ENCODE measurements at places on chromosomes 5 and 9.

- DNase-seq = no peak
Measured at GRCh38 chr5:43275391-43275790, 37.8 kb downstream of the HMGCS1 start.

DNA sequence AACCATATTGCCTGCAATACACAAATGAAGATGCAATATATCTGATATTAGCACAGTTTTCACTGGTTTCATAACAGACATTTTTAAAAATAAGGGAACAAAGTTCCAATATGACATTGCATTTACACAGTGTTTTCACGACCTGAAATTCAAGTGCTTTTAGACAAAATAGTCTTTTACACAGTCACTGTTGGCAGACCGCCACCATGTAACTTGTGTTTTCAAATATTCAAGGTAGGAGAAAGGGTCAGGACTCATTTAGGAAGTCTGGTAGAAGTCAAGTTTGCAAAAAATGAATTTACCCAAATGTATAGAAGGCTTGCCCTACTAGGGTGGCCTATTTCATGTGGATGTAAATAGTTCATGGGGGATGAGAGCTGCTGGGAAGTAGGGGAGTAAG is 98.1 kb upstream of the TAS2R1 start:
- no peak for DNase-seq

DNA sequence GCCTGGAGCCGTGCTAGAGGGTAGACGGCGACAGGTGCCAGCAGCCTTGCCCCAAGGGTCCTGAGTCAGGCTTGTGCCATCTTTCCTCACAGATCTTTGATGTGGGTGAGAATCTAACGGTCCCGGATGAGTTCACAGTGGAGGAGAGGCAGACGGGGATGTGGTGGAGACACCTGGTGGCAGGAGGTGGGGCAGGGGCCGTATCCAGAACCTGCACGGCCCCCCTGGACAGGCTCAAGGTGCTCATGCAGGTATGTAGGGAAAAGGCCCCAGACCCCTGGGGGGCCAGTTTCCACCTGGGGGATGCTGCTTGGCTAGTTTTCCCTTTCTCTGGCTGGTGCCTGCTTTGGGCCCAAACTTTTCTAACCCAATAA is 24.0 kb downstream of the PTGES2 start:
- no peak for DNase-seq

- DNase-seq = no peak
Measured at GRCh38 chr5:140312791-140313189, 9.9 kb upstream of the PFDN1 start.

GRCh38 chr5:11037941-11038340 is 276.9 kb upstream of the DAP start:
- no peak for DNase-seq

- DNase-seq = no peak
Measured at GRCh38 chr9:136147038-136147889, 28.6 kb upstream of the TMEM250 start.

DNA sequence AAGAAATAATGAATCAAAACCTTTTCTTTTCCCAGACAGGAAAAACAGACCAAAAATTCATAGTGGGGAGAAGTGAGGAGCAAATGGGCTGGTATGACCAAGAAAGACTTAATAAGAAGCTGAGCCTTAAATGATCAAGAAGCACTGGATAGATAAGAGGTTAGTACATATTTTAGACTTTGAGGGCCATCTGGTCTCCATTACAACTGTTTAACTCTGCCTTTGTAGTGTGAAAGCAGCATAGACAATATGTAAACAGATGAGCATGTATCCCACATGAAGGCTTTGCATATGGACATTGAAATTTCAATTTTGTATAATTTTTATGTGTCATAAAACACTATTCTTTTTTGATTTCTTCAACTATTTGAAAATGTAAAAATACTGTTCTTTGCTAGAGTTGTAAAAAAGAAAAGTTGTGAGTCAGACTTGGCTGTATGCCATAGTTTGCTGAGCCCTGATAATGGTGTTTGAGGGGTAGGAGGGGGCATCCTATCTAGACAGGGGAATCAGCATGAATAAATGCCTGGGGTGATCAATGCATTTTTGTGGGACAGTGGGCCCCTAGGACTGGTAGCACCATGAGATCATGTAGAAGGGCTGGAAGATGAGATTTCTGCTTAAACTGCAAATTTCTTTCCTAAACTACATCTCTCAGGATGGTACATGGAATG is 91.8 kb upstream of the GPR151 start:
- no peak for DNase-seq

GRCh38 chr5:55997742-55998351 is 3.1 kb upstream of the IL6ST start:
- DNase-seq = no peak
